Stimulated activated CD4-positive, alpha-beta T cell treated with anti-CD3 and anti-CD28 coated beads, TNF-alpha, amount 100 ng/mL, for 48 hours (primary cell): ENCODE measurements at places on chromosomes 6 and 20.

GRCh38 chr6:116966675-116967576 is 89.9 kb downstream of the RFX6 start:
- DNase-seq, result no peak

DNA sequence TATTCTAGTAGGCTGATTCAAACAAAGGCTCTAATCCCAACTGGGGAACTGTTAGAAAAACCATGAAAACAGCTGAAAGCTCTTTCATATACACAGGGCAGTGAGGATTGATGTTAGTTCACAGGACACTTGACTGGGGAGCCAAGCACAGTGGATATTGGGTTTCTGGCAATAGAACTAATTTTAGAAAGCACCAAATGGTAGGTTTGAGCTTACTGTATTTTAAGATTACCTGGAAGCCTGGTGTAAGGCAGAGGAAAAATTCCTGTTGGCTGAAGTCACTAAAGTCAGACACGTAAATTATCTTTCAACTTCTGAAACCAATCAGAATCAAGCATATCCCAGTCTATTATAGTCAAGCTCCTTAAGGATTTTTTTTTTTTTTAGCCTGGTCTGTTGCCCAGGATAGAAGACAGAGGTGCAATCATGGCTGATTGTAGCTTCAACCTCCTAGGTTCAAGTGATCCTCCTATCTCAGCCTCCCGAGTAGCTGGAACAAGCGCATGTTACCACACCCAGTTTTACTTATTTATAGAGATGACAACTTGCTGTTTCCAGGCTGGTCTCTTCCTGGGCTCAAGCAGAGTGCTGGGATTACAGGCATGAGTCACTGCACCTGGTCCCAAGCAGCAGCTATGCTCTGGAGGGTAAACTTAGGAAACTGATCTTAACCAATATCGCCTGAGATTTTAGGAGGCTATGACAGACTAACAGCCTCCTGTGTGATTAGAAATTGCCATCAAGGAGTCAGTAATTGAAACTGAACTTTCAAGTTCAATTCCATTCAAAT is 32.5 kb upstream of the SYNCRIP start:
- DNase-seq, result no peak

DNA sequence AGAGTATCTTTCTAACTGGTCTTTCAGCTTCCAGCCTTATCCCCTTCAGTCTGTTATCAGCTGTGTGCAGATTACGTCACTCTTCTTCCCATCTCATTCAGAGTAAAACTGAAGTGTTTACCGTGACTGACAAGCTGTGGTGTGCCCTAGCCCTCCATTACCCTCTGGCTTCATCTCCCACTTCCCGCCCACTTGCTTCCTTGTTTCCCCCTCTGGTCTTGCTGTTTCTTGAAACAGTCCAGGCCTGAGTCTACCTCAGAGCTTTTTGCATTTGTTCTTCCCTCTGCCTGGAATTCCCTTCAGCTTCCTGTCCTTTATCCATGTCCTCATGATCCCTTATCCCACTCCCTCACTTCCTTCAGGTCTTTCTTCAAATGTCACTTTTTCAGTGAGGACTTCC is 66.9 kb downstream of the CARMIL1 start:
- DNase-seq, result no peak

DNA sequence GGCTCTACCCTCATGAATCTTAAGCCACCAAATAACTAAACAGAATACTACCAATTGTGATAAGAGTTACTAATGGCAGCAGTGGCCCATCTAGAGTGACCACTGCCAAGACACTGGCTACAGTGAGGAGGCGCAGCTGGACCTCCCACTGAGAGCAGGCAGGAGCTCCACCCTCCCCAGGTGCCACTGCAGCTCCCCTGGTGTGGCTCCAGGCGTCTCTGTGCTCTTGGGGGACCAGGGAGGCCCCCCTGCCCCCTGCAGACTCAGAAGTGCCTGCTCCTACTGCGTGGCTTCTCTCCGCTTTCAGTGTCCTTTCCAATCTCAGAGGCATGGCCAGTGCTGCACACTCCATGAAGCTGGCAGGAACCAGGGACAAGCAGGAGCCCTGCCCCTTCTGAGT is 23.4 kb downstream of the MC3R start:
- no peak for DNase-seq

DNA sequence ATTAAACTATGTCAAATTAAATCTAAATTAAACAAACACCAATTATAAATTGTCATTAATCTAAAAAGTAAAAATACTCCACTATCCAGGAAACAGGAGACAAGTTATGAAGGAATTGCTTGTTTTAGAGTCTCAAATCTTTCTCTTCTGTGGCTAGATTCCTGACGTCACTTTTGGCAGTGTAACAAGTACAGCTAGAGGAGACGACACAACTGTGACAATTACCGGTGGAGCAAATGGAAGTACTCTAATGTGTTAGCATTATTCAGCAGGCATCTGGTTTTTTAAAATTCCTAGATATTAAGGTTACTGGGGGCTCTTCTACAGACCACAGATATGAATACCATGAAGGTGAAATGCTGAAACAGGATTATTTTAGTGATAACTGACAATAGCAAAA is 1042.7 kb downstream of the EPHA7 start:
- DNase-seq, result no peak

GRCh38 chr20:33812908-33813462 is 1.8 kb downstream of the CHMP4B start:
- no peak for DNase-seq

- DNase-seq, result no peak
These were observed 33.0 kb downstream of the F13A1 start for GRCh38 chr6:6287415-6287814.

GRCh38 chr20:17663486-17663885 is 18.6 kb downstream of the RRBP1 start:
- DNase-seq, result no peak

- no peak for DNase-seq
These were observed 667 bp downstream of the CAP2 start for GRCh38 chr6:17393892-17394631.

DNA sequence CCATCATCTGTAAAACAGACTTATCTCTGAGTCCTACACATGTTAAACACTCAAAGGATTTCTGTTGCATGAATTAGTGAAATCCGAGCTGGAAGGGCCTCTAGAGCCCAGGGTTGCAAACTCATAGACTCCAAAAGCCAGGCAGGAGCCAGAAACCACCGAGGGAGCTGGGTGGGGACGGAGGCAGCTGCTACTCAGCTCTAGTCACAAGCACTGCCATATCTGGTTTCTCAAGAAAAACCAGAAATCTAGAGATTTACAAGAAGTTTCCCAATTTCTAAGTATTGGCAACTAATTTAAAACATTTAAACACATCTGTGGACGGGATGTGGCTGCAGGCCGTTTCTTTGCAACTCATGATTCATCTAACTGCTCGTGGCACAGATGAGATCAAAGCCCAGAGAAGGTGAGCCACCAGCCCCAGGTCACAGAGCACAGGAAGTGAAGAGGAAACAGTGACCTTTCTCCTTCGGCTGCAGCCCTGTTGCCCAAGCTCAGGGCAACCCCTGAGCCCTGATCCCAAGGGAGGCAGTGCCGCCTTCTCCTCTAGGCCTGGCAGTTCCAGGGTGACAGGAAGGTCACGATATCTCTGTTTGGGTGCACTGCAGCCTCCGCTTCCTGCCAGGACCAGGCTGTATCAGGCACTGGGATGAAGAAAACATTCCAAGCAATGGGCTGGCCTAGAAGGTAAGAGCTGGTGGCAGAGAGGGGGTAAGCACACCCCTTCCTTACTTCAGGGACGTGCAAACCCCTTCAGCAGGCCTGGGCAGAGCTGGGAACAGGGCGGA is 26.4 kb upstream of the PTGIS start:
- peak; percentile 58 for DNase-seq

DNA sequence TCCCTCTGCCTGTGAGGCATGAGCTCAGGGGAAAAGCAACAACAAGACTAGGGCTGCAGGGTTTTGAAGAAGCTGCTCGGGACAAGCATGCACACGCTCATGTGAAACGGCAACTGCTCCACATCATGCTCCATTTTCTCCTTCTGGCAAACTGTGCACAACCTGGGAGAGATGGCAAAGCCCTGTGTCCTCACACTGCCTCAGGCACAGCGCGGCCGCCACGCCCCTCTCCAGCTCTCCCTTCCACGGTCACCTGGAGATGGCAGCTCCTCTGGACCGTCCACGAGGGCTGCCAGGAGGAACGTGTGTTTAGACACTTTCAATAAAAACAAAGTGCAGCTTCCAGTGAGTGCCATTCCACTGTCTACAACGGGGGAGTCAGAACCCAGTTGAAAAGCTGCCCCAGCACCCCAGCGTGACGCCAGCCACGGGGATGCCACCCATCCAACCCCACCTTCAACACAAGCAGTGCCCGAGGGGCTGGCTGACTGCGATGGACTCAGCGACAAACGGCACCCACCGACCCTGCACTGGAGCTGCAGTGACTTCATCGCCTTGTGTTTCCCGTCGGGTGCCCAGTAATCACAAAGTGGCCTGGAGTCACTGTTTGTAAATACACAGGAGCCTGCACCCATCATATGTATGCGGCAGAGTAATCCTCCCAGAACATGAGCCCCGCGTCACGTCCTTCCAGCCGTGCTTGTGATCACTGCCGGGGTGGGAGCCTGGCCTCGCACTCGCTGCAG is 16.1 kb downstream of the SMOC2 start:
- DNase-seq, result no peak

DNA sequence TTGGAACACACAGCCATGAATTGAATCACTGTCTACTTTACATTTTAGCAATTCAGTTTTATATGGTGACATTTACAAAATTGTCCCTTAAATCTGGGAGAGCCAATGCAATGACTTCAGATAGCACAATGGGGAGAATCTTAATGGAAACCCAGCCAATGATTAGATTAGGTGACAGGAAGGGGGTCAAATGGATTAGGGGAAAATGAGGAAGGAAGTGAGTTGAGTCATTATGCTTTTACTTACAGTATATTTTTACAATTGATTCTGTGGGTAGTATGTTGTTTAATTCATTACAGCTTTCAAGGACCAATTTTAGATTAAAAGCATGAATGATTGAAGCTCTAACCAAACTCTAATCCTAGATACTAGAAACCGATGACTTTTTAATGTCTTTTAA is 229.8 kb downstream of the SOX4 start:
- DNase-seq, result no peak

- DNase-seq, result no peak
These were observed 341.4 kb upstream of the IRAK1BP1 start for GRCh38 chr6:78525976-78526375.

- no peak for DNase-seq
These were observed 16.5 kb downstream of the TNFAIP3 start for GRCh38 chr6:137883400-137884148.

DNA sequence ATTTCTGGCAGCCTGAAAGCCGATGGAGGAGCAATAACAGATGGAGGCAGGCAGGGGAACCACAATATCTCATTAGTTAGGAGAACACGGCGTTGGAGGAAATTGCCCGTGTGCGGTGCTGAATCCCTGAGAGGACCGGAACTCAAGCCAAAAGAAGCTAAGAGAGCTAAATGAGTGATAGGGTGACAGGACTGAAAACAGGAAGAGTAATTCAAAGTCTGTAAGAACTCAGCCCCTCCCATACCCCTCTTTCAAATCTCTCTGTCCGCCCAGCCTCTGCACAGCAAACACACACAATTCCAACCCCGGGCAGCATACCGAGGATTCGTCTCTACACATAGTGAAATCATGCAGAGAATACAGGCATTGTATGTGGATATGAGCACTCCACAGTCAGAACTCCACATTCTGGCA is 2.6 kb upstream of the IPCEF1 start:
- no peak for DNase-seq

DNA sequence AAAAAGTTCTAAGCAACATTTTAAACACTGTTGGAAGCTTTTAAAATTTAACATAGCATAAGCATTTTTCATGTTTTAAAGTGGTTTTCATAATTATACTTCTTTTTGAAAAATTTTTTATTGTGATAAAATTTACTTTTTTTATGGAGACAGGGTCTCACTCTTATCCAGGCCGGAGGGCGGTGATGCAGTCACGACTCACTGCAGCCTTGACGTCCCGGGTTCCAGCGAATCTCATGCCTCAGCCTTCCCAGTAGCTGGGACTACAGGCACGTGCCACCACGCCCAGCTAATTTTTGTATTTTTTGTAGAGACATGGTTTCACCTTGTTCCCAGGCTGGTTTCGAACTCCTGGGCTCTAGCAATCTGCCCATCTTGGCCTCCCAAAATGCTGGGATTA is 46.1 kb upstream of the TULP4 start:
- DNase-seq, result no peak

- DNase-seq, result no peak
These were observed 7.9 kb downstream of the ZC2HC1B start for GRCh38 chr6:143872201-143872600.

DNA sequence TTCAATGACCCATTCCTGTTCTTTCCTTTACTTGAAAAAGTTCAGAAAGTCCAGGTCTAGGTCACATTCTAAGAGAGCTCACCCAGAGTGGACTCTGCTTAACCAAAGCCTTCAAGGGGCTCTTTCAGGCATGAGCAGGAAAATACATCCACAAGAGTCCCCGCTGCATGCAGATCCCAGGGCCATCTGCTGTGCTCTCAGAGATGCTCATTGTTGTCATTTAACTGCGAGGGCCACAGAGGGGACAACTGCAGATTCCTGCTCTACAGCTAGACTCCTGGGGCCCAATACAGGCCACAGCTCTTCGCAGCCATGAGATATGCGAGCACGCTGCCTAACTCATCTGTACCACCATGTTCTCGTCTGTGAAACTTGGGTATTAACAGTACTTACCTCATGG is 295.6 kb upstream of the QKI start:
- DNase-seq, result no peak

DNA sequence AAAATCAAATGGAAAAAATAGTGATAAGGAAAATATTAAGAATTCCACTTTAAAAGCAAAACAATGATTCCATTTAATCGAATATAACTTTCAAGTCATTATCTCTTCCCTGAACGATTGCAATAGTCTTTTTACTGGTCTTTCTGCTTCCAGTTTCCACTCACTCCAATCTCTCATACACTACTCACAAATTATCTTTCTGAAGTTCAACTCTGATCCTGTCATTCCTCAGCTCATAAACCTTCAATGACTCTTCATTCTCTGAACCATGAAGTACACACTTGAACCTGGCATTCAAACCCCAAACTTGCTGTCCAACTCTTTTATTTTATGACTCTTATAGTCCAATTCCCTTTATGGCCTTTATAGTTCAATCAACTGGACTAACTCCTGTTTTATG is 304.1 kb upstream of the TCF21 start:
- DNase-seq, result no peak

GRCh38 chr6:46381057-46381456 is 110.2 kb downstream of the RCAN2 start:
- DNase-seq, result no peak

DNA sequence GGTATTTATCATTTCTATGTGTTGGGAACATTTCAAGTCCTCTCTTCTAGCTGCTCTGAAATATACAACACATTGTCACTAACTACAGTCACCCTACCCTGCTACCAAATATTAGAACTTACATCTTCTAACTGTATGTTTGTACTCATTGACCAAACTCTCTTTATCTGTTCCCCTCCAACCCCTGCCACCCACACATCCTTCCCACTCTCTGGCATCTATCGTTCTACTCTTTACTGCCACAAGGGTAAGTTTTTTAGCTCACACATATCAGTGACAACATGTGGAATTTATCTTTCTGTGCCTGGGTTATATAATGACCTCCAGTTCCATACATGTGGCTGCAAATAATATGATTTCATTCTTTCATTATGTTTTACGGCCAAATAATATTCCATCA is 171.9 kb downstream of the GMDS start:
- no peak for DNase-seq
